ENCODE measurements at places on chromosomes 3 and 15. TPM values are rescaled to one million over a fixed set of nuclear protein-coding genes. Genes with fewer than 3 reads are reported as not detected.

GRCh38 chr15:70236341-70237086 lies 138.8 kb upstream of the TLE3 start:
- DNase-seq = no peak

GRCh38 chr3:163327086-163327485 lies 1751.2 kb downstream of the SI start:
- no peak for DNase-seq

- DNase-seq = no peak
Observed at GRCh38 chr15:100308608-100309007, 33.2 kb downstream of the ADAMTS17 start.

DNA sequence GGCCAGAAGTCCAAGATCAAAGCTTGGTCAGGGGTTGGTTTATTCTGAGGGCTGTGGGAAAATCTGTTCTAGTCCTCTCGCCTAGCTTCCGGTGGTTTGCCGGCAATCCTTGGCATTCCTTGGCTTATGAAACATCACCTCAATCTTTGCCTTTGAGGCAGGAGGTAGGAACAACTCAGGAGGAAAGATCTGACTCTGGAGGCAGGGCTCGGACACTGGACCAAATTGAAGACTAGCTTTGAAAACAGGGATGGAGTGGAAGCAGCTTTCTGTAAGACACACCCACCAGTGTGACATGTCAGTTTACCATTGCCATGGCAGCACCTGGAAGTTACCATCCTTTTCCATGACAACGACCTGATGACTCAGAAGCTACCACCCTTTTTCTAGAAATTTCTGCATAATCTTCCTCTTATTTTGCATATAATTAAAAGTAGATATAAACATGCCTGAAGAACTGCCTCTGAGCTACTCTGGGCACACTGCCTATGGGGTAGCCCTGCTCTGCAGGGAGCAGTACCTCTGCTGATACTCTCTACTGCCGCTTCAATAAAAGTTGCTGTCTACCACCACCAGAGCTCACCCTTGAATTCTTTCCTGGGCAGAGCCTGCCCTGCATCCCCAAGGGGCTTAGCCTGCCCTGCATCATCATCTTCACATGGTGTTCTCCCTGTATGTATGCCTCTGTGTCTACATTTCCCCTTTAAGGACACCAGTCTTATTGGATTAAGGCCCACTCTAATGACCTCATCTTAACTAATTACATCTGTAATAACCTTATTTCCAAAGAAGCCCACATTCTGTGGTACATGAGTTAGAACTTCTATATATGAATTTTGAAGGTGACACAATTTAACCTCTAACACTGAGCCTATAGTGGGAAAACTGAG lies 38.3 kb upstream of the TM4SF4 start:
- DNase-seq = no peak

DNA sequence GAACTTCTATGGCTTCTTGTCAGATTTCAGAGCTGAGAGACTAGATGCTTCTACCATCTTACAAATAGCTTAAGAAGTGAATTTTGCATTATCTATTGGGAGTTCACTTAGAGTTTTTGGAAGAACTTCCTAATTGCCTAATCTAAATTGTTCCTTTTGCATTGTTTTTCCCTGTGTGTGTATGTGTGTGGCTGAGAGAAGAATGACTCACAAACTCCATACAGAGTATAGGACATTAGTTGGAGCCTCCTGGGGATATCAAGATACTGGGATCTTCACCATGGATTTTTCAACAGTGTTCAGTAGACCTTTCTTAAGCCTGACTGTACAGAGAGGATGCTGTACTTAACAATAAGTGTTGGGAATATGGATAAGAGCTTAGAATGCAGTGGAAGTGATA lies 10.9 kb downstream of the TLNRD1 start:
- DNase-seq = no peak

- no peak for DNase-seq
Observed at GRCh38 chr3:185439745-185440466, 58.9 kb downstream of the TMEM41A start.

The PML gene
- 138 TPM for total RNA-seq

The UBXN7 gene
- total RNA-seq = 60.5 TPM

The RAB5A gene
- 64.5 TPM for total RNA-seq
